ENCODE measurements at places on chromosomes 1 and 21. TPM values are rescaled to one million over a fixed set of nuclear protein-coding genes. Genes with fewer than 3 reads are reported as not detected.

The ZNF648 gene
- not detected for total RNA-seq

DNA sequence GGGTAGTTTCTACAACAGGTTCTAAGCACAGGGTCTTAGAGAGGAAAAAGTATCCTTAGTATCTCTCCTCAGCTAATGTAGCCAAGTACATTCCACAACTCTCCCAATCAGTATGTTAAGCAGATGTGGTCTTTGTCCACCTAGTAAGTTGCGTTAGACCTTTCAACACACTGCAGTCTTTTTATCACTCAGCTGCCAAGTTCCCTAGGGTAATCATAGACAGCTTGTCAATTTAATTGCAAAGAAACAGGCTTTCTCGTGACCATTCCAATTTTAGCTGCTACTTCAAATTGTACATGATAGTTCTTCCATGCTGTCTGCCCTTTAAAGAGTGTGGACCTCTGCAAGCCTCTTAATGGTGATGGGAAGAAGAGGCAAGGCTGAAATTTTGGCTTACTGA is 211.8 kb upstream of the PKN2 start:
- no peaks in the 10 kb centered on the region for H3K4me1 ChIP-seq
- no peak overlapping the region for H3K27ac ChIP-seq
- peaks cover 5% of the 10 kb centered on the region for H3K27me3 ChIP-seq

GRCh38 chr21:17889171-17889570 is 70.0 kb upstream of the C21orf91 start:
- H3K27me3 ChIP-seq, result no peaks in the 10 kb centered on the region
- no peak for DNase-seq
- no peak overlapping the region for H3K4me3 ChIP-seq
- no peaks in the 10 kb centered on the region for H3K36me3 ChIP-seq
- H3K27ac ChIP-seq, result no peak overlapping the region

- no peak overlapping the region for H3K4me3 ChIP-seq
- H3K27ac ChIP-seq, result no peak overlapping the region
- H3K36me3 ChIP-seq, result no peaks in the 10 kb centered on the region
- H3K27me3 ChIP-seq, result peaks cover 4% of the 10 kb centered on the region
Observed at GRCh38 chr1:222009105-222009730, 267.3 kb upstream of the DUSP10 start.

DNA sequence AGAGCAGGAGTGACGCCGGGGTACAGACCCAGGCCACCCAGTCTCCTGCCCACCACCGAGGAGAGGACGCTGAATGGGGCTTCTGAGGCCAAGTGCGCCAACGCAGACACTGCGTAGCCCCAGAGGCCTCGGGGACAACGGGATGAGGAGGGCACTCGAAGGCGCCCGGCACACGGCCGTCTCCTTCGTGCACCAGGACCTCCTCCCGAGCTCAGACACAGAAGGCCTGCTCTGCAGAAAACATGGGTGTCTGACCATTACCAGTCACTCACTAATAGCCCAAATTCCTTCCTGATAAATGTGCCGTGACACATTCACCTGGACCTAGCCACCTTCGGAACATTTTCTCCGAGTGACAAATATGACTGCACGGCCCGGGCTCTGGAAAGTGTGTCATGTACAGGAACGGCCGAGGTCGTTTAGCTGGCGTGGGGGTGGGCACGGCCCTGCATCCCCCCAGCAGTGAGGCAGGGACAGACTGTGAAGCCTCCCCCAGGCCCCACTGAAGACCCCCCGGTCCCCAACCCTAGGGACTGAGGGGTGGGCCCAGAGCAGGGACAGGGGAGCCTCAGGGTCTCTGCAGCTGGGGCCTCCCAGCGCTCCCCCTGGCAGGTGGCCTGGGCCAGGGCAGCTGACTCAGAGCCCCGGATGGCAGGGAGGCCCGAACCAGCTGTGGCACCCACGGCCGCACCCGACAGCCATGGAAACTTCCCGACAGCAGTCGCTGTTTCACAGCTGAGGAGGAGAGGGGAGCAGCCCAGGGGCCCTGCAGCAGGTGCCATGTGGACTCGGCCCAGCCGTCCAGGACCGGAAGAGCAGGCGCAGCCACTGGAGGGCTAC is 16.7 kb upstream of the COL6A2 start:
- no peaks in the 10 kb centered on the region for H3K4me1 ChIP-seq
- no peak overlapping the region for H3K27ac ChIP-seq
- no peaks in the 10 kb centered on the region for H3K27me3 ChIP-seq
- H3K4me3 ChIP-seq, result no peak overlapping the region
- no peaks in the 10 kb centered on the region for H3K36me3 ChIP-seq

The DNAJC28 gene
- 0.56 TPM for total RNA-seq

DNA sequence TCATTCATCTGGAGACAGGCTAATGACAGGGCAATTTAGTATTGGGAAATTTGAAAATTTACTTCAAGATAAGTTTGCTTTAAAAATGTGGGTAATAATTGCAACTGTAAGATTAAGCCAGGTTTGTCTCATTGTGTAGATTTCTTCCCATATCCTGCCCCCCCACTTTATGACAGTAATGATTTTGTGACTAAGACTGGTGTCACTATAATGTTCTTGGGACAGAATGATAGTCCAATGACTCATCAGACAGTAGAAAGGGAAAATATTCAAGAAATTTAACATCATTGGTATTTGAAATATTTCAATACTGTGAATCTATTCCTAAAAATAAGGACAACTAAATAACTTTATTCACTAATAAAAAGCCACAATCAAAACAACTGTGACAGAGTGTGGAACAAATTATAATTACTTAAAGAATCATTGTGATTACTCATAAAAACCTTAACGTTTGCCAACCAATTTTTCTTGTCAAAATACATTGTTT is 36.7 kb downstream of the FH start:
- H3K4me1 ChIP-seq, result peaks cover 3% of the 10 kb centered on the region
- H3K4me3 ChIP-seq, result no peak overlapping the region
- no peak overlapping the region for H3K27ac ChIP-seq
- H3K27me3 ChIP-seq, result peaks cover 10% of the 10 kb centered on the region
- no peaks in the 10 kb centered on the region for H3K36me3 ChIP-seq

All from activated CD8-positive, alpha-beta T cell treated with anti-CD3 and anti-CD28 coated beads for 36 hours (primary cell).